GM13976 (cell line): ENCODE measurements at places on chromosomes 5 and 9.

- DNase-seq = no peak
Observed at GRCh38 chr9:110140276-110140675, 67.7 kb downstream of the C9orf152 start.

- no peak for DNase-seq
Observed at GRCh38 chr9:114693248-114693855, 11.4 kb upstream of the TEX48 start.

- DNase-seq = no peak
Observed at GRCh38 chr9:121359351-121360294, 10.4 kb downstream of the STOM start.

- DNase-seq = peak; percentile 45
Observed at GRCh38 chr5:138372225-138372624, 19.7 kb downstream of the KDM3B start.

DNA sequence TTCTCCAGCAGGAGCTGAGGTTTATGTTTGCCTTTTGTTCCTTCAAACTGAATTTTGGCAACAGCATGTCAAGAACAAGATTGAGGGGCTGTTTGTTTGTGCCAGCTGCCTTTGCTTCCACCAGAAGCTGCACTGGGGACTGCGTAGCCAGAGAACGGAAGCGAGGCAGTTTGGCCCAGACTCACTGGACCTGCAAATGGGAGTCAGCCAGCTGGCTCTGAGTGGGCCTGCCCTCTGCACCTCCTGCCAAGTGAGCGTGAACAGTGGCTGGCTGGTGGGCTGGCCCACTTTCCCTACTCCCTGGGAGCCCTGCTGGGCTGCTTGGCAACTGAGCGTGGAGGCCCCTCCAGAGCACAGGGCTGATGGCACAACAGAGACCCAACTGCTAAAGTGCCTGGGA, 111.6 kb downstream of the GALNT10 start:
- no peak for DNase-seq

- no peak for DNase-seq
Observed at GRCh38 chr9:127118597-127119319, 3.7 kb downstream of the ANGPTL2 start.

GRCh38 chr9:89878687-89879086, 273.9 kb downstream of the GADD45G start:
- DNase-seq = no peak
